ENCODE measurements at places on chromosomes 6 and 20. TPM values are rescaled to one million over a fixed set of nuclear protein-coding genes. Genes with fewer than 3 reads are reported as not detected.

DNA sequence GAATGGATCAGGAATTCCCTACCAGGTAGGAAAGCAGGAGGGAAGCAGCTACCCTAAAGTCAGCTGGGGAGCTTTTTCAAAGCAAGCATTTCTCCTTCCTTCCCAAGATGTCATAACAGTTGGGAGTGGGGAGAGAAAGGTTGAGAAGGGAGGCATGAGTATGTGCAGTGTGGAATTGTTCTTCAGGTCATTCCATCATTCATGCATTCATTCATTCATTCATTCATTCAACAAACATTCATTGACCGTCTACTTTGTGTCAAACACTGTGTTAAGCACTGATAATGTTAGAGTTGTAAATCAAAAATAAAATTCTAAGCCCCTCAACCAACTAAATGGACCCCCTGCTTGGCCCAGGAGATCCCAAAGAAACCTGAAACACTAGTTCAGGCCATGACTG, 49.2 kb upstream of the FAM184A start:
- peaks cover 3% of the 10 kb centered on the region for H3K4me1 ChIP-seq
- no peaks in the 10 kb centered on the region for H3K36me3 ChIP-seq
- no peak for DNase-seq
- H3K27ac ChIP-seq: no peak overlapping the region
- H3K27me3 ChIP-seq: peaks cover 7% of the 10 kb centered on the region

DNA sequence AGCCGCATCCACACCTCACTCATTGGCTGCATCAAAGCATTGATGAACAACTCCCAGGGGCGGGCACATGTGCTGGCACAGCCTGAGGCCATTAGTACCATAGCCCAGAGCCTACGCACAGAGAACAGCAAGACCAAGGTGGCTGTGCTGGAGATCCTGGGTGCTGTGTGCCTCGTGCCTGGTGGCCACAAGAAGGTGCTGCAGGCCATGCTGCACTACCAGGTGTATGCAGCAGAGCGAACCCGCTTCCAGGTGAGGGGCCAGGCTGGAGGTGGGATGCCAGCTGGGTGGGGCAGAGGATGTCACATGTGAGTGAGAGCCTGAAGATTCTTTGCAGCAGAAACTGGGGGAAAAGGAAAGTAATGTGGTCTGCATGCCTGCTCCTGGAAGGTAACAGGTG, 66.7 kb downstream of the MOCS1 start:
- no peaks in the 10 kb centered on the region for H3K4me1 ChIP-seq
- no peak for DNase-seq
- H3K27ac ChIP-seq: no peak overlapping the region
- H3K27me3 ChIP-seq: no peaks in the 10 kb centered on the region
- H3K4me3 ChIP-seq: no peak overlapping the region
- H3K36me3 ChIP-seq: no peaks in the 10 kb centered on the region

DNA sequence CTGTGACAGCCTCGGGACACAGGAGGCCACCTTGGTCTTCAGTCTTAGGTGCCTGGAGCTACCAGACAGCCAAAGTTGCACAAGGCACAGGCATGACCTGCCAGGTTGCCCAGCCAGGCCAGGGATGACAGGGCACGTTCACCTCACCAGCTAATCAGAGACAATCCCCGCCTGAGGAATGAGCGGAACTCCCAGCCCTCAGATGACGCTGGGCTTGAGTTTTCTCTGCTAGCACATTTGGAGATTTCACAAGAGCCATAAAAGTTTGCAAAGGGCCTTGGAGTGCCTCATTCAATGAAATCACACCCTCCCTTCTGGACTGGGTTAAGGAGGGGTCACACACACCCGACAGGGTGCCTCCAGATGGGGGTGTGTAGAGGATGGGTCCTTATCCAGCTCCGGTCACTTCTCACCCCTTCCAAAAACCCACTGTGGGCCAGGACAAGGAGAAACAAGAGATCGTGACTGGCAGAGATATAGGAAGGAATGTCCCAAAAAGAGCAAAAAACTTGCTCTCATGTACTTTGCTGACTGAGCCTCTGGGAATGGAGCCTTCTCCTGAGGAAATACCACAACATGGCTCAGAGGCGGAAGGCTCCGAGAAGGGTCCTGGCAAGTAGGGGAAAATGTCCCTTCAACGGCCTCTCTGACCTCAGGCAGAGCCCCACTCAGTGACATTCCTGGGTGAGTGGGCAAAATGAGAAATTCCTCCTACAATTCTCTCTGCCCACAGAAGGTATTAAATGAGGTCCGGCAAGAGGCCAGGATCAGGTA, 121.6 kb downstream of the ISM1 start:
- no peak overlapping the region for H3K4me3 ChIP-seq
- no peaks in the 10 kb centered on the region for H3K27me3 ChIP-seq
- DNase-seq: no peak
- H3K4me1 ChIP-seq: no peaks in the 10 kb centered on the region

GRCh38 chr20:39155971-39156370, 193.8 kb downstream of the DHX35 start:
- DNase-seq: no peak
- H3K36me3 ChIP-seq: no peaks in the 10 kb centered on the region
- H3K4me3 ChIP-seq: no peak overlapping the region
- peaks cover 20% of the 10 kb centered on the region for H3K27me3 ChIP-seq
- no peak overlapping the region for H3K27ac ChIP-seq
- H3K4me1 ChIP-seq: no peaks in the 10 kb centered on the region

- no peak overlapping the region for H3K4me3 ChIP-seq
- H3K4me1 ChIP-seq: no peaks in the 10 kb centered on the region
Observed at GRCh38 chr6:113664909-113665308, 192.2 kb upstream of the MARCKS start.

GRCh38 chr6:99745651-99746050, 139.0 kb downstream of the PRDM13 start:
- H3K4me3 ChIP-seq: no peak overlapping the region
- no peak overlapping the region for H3K27ac ChIP-seq
- no peaks in the 10 kb centered on the region for H3K36me3 ChIP-seq
- peaks cover 30% of the 10 kb centered on the region for H3K27me3 ChIP-seq
- DNase-seq: no peak

GRCh38 chr6:116113386-116113785, 12.5 kb downstream of the COL10A1 start:
- no peaks in the 10 kb centered on the region for H3K4me1 ChIP-seq
- H3K27ac ChIP-seq: no peak overlapping the region
- no peak overlapping the region for H3K4me3 ChIP-seq
- H3K36me3 ChIP-seq: peaks cover 23% of the 10 kb centered on the region
- no peak for DNase-seq

- H3K27me3 ChIP-seq: peaks cover 22% of the 10 kb centered on the region
- peak; percentile 29 for DNase-seq
- no peak overlapping the region for H3K27ac ChIP-seq
- H3K4me3 ChIP-seq: no peak overlapping the region
- no peaks in the 10 kb centered on the region for H3K36me3 ChIP-seq
Observed at GRCh38 chr6:125310994-125311649, 9.4 kb upstream of the HDDC2 start.

DNA sequence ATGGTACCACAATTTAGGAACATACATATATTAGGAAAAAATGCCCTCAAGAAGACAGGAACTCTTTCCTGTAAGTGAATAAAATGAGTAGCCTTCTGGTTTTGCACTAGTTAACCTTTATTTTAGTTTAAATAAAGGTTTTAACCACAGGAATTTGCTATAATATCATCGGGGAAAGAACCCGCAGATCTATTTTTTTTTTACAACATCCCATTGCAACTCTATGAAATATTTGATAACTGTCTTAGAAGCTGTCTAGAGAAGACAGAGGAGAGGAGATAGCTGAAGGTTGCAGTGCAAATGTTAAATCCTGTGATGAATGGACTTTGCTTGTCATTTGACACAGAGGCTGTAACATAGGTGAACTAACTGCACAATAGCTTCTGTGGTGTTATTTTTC, 69.5 kb downstream of the TINAG start:
- no peak overlapping the region for H3K4me3 ChIP-seq
- DNase-seq: no peak
- H3K27ac ChIP-seq: no peak overlapping the region

DNA sequence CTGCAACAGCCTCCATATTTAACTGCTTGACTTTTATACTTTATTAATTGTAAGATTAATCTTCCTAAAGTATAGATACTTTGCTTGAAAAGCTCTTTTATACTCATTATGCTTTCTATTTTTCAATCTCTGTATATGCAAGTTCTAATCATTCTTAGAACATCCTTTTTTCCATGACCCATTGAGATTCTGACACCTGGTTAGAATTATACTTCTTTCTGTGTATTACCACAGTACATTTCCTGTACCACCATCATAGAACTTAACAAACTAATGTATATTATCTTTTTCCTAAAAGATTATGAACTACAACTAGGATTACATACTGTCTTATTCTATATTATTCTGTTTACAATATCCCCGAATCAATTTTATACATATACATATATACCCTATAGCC, 13.5 kb downstream of the SERINC1 start:
- H3K36me3 ChIP-seq: peaks cover 55% of the 10 kb centered on the region
- H3K4me1 ChIP-seq: peaks cover 31% of the 10 kb centered on the region
- DNase-seq: no peak
- H3K27ac ChIP-seq: no peak overlapping the region
- H3K27me3 ChIP-seq: no peaks in the 10 kb centered on the region

- H3K27me3 ChIP-seq: peaks cover 6% of the 10 kb centered on the region
- no peak for DNase-seq
- no peaks in the 10 kb centered on the region for H3K4me1 ChIP-seq
- no peaks in the 10 kb centered on the region for H3K36me3 ChIP-seq
- no peak overlapping the region for H3K4me3 ChIP-seq
Observed at GRCh38 chr6:105220186-105220585, 40.4 kb upstream of the POPDC3 start.

GRCh38 chr6:88403486-88403885, 237.3 kb upstream of the CNR1 start:
- H3K4me1 ChIP-seq: no peaks in the 10 kb centered on the region
- no peaks in the 10 kb centered on the region for H3K27me3 ChIP-seq
- DNase-seq: no peak
- H3K27ac ChIP-seq: no peak overlapping the region

GRCh38 chr20:2150660-2151059, 49.0 kb downstream of the STK35 start:
- no peaks in the 10 kb centered on the region for H3K4me1 ChIP-seq
- no peaks in the 10 kb centered on the region for H3K36me3 ChIP-seq
- no peak for DNase-seq
- H3K27ac ChIP-seq: no peak overlapping the region
- H3K4me3 ChIP-seq: no peak overlapping the region
- no peaks in the 10 kb centered on the region for H3K27me3 ChIP-seq

DNA sequence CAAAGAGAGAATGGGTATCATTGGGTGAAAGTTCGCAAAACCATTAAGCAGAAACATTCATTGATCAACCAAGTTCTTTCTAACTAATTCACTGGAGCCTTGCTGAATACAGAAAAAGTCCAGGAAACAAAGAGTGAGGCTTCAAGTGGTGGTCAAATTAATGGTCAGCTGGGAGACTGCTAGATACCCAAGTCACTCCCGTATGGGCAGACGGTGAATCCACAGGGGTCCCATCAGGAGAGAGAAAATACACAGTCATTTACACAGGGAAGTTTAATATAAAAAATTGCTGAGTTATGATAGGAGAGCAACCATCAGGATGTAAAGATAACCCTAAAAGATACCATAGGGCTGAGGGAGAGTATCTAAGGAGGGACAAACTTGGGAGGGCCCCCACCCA, 198.7 kb upstream of the DTNBP1 start:
- no peak overlapping the region for H3K4me3 ChIP-seq
- no peaks in the 10 kb centered on the region for H3K36me3 ChIP-seq
- H3K4me1 ChIP-seq: no peaks in the 10 kb centered on the region
- no peak for DNase-seq

DNA sequence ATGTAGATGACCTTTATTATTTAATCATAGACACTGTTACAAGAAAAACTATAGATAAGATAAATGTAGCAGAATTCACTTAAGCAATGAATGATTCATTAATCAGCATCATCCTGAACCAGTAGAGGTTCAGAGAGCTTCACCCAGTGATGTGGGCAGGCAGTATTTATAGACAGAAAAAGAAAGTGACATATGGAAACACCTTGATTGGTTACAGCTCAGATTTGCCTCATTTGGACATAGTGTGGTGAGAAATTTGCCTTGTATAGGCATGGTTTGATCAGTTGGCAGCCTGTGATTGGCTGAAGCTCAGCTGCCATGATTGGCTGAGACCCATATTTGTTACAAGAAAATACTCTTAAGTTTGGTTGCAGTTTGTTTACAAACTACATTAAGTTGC, 4.6 kb downstream of the C6orf58 start:
- H3K4me1 ChIP-seq: no peaks in the 10 kb centered on the region
- no peak for DNase-seq
- peaks cover 16% of the 10 kb centered on the region for H3K27me3 ChIP-seq
- H3K4me3 ChIP-seq: no peak overlapping the region

DNA sequence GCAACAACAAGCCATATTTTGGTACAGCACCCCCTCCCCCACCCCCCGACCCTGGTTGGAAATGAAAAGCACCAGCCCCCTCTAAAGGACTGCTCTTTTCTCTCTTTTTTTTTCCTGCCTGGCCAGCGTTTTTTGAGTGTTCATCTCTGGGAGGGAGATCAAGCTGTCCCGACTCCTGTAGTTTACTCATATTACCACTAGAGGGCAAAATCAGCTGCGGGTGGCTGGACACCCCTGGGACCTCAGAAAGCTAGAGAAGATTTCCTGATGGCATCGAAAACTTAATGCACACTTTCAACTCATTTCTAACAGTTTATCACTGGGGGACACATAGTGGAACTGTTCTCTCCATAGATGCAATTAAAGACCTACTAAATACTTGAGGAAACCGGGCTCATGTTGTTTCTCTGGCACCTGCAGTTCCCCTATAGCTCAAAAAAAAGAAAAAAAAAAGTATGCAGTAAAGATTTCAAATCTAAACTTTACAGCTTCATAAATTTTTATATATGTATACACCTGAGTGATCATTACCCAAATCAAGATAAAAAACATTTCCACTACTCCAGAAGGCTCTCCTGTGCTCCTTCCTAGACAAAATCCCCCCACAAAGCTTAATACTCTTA, 24.4 kb downstream of the CNBD2 start:
- no peak overlapping the region for H3K4me3 ChIP-seq
- no peak overlapping the region for H3K27ac ChIP-seq
- H3K4me1 ChIP-seq: peaks cover 4% of the 10 kb centered on the region
- H3K36me3 ChIP-seq: no peaks in the 10 kb centered on the region
- DNase-seq: peak; percentile 59

The KCNK17 gene
- total RNA-seq: not detected

The FKBP1C gene
- total RNA-seq: 0.67 TPM

The FAM162B gene
- total RNA-seq: not detected

The CHMP4B gene
- 105 TPM for total RNA-seq

The SIRPD gene
- total RNA-seq: 0.17 TPM

The FAM209B gene
- 0.89 TPM for total RNA-seq

The PTPRT gene
- not detected for total RNA-seq

The ZNF831 gene
- total RNA-seq: 10.3 TPM

The CST11 gene
- not detected for total RNA-seq

The CLPSL1 gene
- not detected for total RNA-seq

Data from activated CD4-positive, alpha-beta T cell treated with anti-CD3 and anti-CD28 coated beads, Interleukin-2, amount 10 ng/mL, durations not matched to agents 7 days and 5 days (primary cell).